Stimulated activated CD4-positive, alpha-beta T cell treated with anti-CD3 and anti-CD28 coated beads, Interleukin-1b, Interleukin-23, amount 100 ng/mL, for 1 hour (primary cell): ENCODE measurements at places on chromosomes 3 and 15.

- no peak for DNase-seq
Observed at GRCh38 chr15:48413304-48413703, 82.1 kb downstream of the DUT start.

DNA sequence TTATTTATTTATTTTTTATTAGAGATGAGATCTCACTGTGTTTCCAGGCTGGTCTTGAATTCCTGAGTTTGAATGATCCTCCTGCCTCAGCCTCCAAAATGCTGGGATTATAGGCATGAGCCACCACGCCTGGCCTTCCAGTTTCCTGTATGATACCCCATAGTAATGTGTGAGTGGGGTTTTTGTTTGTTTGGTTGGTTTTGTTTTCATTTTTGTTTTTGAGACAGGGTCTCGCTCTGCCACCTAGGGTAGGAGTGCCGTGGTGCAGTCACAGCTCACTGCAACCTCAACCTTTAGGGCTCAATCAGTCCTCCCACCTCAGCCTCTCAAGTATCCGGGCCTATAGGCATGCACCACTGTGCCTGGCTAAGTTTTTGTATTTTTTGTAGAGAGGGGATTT lies 30.9 kb downstream of the GOLM2 start:
- DNase-seq, result no peak

DNA sequence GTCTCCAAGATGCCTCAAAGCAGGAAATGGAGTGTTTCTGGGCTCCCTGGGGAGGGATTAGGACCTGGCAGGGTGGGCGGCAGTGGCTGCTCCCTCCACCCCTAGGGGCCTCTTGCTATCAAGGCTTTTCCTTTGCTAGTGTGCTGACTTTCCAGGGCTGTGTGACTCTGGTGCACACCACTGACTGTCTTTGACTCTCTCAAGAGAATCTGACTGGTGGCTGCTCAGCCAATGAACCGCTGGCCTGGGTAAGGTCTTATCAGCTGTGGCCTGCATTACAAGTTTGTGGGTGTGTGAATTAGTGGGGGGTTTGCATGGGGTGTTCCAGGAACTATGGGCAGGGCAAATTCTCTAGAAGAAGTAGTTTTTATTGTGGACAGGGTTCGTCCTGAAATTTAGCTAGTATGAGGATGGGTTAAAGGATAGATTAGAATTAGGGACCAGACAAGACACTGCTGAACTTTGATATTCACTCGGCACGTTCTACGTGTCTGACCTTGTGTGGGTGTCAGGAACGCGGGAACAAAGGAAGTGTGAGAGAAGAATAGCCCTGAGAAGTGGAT lies 29.5 kb downstream of the SIAH2 start:
- DNase-seq, result no peak

- no peak for DNase-seq
Observed at GRCh38 chr3:52671676-52672075, 14.0 kb downstream of the PBRM1 start.

DNA sequence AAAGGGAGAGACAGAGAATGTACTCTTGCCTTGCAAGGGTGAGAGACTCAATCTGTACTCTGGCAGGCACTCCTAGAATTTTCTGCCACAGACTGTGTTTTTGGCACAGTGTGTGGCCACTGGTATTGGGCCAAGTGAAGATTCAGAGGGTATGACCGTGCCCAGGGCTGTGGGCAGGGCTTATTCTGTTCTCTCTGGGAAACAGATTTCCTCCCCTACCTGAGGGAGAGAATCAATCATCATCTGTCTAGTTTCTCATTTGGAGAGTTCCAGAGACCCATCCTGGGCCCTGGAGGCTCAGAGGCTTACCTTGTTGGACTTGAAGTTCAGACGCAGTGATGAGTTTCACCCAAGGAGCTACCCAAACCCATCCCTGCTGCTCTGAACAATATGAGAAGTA lies 28.2 kb downstream of the CSTA start:
- no peak for DNase-seq

- no peak for DNase-seq
Observed at GRCh38 chr3:98367464-98368246, 14.0 kb downstream of the OR5K4 start.

DNA sequence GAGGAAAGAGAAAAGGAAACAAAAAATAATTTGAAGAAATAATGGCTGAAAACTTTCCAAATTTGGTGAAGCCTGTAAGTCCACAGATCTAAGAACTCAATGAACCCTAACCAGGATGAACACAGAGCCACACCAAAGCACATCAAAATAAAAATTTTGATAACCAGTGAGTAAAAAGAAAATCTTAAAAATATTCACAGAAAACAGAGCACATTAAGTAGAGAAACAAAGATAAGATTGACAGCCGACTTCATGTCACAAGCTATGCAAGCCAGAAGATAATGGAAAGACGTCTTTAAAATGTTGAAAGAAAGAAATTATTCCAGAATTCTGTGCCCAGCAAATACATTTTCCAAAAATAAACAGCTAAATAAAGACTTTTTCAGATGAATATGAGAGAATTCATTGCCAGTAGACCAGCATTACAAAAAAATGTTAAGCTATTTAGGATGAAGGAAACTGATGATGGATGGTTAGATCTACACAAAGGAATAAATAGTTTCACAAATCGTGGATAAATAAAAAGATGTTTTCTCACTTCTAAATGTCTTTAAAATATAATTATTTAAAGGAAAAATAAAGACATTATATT lies 140.2 kb upstream of the SKOR1 start:
- DNase-seq, result no peak

- DNase-seq, result no peak
Observed at GRCh38 chr3:15331072-15331605, 1.2 kb downstream of the SH3BP5 start.

- DNase-seq, result no peak
Observed at GRCh38 chr15:89068325-89068784, 19.9 kb upstream of the ABHD2 start.

DNA sequence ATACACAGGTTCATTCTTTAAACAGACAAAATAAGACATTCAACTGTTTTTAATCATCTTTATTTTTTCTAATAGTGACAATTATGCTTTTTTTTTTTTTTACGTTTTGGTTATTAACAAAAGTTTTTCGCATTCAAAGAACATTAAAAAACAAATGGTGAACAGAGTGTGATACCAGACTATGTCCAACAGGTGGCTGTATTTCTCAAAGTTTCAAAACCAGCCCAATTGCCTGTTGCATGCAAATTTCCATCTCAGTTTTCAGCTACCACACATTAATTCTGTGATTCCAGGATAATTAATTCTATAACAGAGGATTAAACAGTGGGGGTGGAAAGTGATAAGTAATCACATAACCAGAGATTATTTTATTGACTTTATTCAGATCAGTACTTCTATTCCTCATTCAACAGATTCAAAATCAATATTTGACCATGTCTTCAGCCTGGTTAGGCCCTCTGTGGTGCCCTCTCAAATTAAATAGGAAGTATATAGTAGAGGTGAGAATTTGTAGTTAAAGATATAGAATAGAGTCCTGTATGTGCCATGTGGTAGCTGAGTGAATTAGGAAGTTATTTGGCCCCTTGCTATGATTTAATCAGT lies 122.2 kb upstream of the DCBLD2 start:
- no peak for DNase-seq

DNA sequence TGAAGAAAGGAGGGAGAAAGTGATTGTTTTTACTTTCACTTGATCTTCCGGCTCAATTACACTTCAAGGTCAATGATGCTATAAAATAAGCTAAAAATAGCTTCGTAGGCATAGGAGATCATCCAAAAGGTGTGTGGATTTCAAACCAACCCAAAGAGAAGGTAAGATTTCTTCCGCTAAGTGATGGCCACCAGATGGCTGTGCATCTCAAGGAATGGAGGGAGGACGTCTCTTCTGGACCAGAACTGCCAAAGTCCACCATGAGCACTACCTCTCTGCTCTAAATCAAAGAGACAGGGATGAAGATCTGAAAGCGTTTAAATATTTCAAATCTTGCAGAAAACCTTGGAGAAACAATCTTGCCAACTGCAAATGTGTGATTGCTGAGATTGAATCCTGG lies 199.1 kb upstream of the ZPLD1 start:
- DNase-seq, result no peak

- DNase-seq, result no peak
Observed at GRCh38 chr15:36356978-36357601, 222.3 kb upstream of the CDIN1 start.

DNA sequence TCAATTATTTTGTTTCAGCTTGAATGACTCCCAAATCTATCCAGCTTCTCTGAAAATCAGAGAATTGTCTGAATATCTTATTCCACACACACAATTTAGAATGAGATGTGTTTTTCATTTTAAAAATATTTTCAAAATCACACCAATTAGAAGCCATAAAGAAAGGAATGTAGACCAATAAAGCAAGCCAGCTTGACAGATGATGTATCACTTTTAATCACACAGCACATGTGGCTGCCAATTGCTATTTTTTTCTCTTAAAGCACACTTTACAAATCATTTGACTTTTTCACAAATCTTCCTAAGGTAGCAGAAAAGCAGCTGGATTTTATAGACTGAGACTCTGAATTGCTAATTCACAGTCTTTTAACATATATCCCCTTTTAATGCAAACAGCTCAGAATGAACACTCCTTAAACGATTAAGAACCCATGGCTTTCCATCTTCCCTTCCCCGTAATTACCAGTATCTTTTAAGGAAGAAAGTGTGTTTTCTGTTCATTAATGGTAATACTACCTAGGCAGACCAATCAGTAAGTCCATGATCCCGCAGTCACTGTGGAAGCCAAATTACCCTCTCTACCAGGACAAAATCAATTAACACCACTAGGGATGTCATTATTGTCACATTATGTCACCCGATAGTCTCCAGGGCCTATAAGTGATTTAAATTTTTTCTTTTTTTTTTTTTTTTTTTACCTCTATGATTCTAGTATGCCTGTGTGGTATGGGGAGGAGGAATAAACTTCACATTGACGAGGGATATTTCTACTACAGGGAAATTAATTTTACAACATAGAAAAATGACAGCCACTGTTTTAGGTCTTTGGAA lies 250.0 kb upstream of the VEPH1 start:
- DNase-seq, result no peak

DNA sequence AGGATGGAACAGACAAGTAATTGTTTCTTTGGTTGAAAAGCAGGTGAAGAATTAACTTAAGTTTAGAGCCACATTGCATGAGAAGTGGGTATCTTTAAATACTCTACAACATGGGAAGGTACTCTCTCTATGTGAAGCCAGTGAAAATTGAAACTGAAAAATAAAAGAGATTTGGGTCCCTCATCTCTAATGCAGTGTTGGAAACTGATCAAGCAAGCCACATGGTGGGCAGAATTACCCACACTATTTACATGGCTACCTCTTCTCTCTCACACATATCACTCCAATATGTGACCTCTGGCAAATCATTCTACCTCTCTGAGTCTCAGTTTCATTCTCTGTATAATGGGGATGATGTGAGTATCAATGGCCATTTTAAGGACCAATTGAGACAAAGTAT lies 339.0 kb downstream of the IL5RA start:
- no peak for DNase-seq

- DNase-seq, result no peak
Observed at GRCh38 chr3:185989511-185989910, 51.7 kb upstream of the TRA2B start.

DNA sequence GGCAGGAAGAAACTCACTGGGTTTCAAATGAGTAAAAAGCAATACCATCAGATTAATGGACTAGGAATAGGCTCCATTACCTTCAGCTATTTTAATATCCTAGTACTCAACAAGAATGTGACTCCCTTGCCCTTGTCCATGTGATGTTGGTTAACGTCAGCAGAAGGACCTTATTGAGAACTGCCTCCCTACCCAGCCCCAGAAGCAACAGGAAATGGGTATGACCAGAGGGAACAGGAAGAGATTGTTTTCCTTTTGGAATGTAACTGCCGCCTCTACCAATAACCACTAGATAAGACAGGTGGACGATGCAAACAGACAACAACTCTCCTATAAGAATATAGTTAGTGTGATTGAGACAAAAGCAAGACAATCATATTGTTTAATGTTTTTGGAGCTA lies 10.4 kb upstream of the MME start:
- no peak for DNase-seq

GRCh38 chr3:47884603-47885002 lies 81.7 kb downstream of the DHX30 start:
- DNase-seq, result no peak

- no peak for DNase-seq
Observed at GRCh38 chr15:66068801-66069200, 184.7 kb downstream of the MEGF11 start.
